GM03348 (cell line): ENCODE measurements at places on chromosomes 12 and 14.

GRCh38 chr14:79602045-79602444 lies 609.3 kb downstream of the DIO2 start:
- no peak for DNase-seq

GRCh38 chr14:74141703-74142102 lies 56.9 kb downstream of the LIN52 start:
- DNase-seq, result peak; percentile 11

- peak; percentile 79 for DNase-seq
Measured at GRCh38 chr14:88013750-88014349, 8.9 kb downstream of the GPR65 start.

- DNase-seq, result no peak
Measured at GRCh38 chr14:74856366-74856765, 19.6 kb downstream of the PROX2 start.

DNA sequence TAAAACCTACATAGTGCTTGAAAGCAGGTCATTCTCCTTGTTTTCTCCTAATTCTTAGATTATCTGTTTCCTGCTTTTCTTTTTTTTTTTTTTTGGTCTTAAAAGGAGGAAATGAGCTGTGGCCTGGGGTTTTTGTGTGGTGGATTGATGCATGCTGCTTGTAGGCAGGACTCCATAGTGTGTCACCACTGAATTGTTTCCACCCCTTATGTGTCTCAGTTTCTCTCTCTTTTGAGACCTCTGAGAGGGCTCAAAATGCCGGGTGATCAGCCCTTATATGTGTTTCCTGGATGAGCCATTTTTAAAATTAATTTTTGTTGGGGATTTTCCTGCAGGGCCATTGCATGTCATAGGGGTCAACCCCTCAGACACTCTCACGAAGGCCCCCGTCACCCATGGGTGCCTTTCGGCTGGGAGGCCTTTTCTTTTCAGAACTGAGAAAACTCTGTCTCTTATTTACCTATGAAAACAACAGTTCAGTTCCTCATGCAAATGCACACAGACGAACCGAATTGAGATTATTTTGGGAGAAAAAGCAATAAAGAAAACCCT lies 32.0 kb upstream of the LRRK2 start:
- DNase-seq, result no peak

DNA sequence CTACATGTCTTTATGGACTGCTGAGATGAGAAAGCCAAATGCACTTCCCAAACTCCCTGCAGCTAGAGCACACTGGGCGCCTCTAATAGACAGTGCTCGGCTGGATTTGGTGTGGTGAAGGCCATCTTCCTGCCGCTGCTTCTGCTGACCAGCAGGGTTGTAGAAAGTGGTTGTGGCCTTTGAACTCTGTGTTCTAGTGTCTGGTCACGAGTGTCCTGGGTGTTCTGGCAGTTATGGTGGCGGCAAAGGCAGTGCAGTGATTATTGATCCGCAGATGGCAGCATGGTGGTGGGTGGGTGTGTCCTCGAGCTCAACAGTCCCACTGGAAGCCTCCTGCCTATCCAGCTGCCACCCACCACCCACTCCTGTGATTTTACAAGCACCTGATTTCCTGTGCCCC lies 43.4 kb downstream of the SMIM41 start:
- DNase-seq, result peak; percentile 3

GRCh38 chr14:75720116-75720515 lies 59.1 kb downstream of the TTLL5 start:
- no peak for DNase-seq

DNA sequence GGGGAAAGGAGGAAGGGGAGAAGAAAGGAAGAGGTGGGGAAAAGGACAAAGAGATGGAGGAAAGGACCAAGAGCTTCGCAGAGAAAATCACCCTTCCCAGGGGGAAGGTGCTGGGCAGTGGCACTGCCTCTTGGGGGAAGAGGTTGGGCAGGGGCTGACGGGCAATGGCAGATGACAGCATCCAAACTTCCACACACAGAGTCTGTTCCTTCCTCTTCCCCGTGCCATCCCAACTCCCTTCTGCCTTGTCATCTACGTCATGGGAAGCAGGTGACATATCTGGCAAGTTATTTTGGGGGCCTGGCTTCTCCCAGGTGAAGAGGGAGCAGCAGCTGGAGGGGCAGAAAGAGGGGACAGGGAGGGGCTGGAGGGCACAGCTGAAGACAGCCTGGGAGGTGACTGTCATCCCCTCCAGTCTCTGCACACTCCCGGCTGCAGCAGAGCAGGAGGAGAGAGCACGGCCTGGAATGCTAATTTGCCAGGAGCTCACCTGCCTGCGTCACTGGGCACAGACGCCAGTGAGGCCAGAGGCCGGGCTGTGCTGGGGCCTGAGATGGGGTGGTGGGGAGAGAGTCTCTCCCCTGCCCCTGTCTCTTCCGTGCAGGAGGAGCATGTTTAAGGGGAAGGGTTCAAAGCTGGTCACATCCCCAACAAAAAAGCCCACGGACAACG lies 43.9 kb upstream of the IQSEC3 start:
- DNase-seq, result peak; percentile 11
